ENCODE measurements at places on chromosomes 7 and 10. TPM values are rescaled to one million over a fixed set of nuclear protein-coding genes. Genes with fewer than 3 reads are reported as not detected.

NEUROD6 gene
- not detected for polyA plus RNA-seq

ELOVL3 gene
- 0.29 TPM for polyA plus RNA-seq

GRCh38 chr7:69342154-69342884 lies 256.0 kb upstream of the AUTS2 start:
- peak; percentile 77 for DNase-seq

- DNase-seq, result no peak
Measured at GRCh38 chr10:29202386-29202940, 86.4 kb upstream of the LYZL1 start.

DNA sequence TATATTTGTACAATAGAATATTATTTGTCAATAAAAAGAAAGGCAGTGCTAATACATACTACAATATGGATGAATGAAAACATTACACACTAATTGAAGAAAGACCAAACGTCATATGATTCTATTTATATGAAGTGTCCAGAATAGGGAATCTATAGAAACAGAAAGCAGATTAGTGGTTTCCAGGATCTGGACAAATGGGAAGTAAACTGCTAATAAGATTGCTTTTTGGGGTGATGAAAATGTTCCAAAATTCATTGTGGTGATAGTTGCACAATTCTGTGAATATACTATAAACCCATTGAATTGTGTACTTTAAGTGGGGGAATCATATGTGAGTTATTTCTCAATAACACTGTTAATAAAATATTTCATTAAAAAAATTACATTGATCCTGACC lies 78.2 kb upstream of the IFRD1 start:
- no peak for DNase-seq

DNA sequence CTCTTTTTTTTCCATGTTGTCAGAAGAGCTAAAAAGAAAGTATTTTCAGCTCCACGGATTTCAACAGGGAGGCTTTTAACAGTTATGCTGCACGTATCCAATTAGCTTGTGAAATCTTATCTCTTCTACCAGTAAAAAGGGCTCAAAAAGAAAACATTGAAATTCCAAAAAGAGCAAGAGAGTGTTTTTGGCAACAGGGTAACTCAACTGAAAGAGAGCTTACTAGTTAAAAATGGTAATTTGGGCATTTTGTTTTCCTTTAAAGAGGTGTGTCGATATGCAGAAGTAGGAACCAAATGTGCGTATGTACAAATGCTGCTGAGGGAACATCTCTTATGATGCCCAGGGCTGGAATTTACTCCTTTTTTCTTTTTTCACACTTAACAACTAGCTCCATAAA lies 292.8 kb downstream of the PRKG1 start:
- peak; percentile 21 for DNase-seq

DNA sequence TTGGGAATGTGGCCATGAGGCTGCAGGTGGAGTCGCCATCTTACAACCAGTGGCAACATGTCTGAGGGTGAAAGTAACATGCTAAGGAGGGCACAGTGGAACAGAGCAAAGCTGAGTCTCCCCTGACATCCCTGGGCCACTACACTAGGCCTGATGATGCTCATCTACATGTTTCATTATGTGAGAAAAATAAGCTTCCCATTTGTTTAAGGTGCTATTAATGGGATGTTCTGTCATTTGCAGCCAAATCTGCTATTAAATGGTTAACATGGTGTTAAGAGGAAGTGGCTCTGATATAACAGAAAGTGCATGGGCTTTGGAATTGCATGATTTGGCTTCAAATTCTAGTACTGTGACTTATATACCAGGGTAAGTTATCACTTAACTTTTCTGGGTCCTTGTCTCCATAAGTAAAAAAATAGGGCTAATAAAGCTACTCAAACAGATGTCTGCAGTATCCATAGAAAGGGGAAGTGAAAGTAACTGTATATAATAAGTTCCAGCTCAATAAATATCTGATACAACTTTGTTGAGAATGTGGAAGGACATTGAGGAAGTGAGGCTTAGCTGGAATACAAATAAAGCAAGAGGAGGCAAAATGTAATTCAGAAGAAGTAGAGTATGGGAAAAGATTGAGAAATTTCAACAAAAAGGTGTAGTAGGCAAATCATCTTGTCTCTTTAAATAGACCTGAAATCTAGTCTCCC lies 158.9 kb downstream of the RTKN2 start:
- DNase-seq, result no peak

GRCh38 chr10:80468002-80468401 lies 13.9 kb downstream of the TSPAN14 start:
- no peak for DNase-seq

DNA sequence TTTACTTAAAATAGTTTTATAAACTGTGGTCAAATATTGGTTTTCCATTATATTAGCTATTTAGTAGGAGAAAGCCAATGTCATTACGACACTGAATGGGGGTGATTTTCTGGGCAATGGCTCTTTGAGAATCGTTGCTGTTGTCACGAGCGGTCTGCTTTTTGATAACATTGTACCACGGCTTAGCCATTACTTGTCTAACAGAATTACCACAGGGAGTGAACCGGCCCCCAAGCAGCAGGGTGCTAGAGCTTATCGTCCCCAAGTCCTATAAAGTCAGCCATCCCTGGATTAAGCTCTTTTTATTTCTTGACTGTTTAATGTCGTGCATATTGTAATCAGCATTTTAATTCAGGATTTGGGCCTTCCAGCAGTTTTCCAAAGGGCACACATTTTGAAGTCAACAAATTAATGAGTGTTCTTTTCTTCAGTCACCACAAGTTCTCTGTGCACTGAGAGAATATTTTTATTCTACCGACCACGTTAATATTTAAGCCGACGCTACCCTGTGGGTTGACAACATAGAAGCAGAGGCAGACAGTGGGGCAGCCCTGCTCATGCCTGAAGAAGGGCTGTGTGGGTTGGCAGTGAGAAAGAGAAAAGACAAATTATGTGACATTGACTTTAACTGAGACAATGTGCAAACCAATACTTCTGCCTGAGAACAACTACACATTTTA lies 125.8 kb downstream of the ICA1 start:
- no peak for DNase-seq

GRCh38 chr10:74623786-74624185 lies 202.6 kb upstream of the KAT6B start:
- peak; percentile 19 for DNase-seq
